Bronchial epithelial cell (primary cell): ENCODE measurements at places on chromosomes 11 and 22.

- no peak for DNase-seq
These were observed 15.0 kb downstream of the DENND5A start for GRCh38 chr11:9250139-9250582.

- DNase-seq: no peak
These were observed 126.8 kb downstream of the MPPED2 start for GRCh38 chr11:30459306-30459705.

DNA sequence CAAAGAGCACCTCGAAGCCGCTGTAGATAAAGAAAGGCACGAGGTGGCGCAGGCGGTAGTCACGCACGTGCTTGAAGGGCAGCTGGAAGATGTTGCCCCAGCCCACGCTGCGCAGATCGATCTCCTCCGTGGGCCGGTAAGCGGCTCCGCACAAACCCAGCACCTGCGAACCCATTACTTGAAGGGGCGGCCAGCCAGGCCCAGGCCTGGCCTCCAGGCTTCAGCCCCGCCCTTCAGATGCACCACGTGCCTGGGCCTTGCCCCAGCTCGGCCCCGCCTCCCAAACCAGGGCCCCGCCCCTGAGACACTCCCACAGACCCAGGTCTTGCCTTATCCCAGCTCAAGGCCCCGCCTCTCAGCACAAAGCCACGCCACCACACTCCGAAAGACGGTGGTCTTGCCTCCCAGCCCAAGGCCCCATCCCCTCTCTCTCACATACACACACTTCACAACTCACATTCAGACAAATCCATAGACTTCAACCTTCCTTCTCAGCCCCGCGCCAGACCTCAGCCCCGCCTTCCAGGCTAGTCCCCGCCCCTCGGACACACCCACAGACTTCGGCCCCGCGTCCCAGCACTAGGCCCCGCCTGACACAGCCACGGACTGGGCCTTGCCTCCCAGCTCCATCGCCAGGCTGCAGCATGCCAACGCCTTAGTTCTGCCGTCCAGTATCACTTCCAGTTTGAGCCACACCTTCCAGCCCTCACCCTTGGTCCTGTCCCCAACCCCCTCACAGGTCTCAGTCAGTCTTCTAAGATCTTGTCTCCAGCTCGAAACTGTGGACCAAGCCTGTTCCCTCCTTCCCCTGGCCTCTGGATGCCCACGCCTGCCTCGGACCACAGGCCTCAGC, 7.0 kb downstream of the UNC93B1 start:
- no peak for DNase-seq

GRCh38 chr11:105754716-105755115, 144.8 kb downstream of the GRIA4 start:
- DNase-seq: no peak

GRCh38 chr11:77705195-77705875, 67.7 kb upstream of the CLNS1A start:
- peak; percentile 82 for DNase-seq

DNA sequence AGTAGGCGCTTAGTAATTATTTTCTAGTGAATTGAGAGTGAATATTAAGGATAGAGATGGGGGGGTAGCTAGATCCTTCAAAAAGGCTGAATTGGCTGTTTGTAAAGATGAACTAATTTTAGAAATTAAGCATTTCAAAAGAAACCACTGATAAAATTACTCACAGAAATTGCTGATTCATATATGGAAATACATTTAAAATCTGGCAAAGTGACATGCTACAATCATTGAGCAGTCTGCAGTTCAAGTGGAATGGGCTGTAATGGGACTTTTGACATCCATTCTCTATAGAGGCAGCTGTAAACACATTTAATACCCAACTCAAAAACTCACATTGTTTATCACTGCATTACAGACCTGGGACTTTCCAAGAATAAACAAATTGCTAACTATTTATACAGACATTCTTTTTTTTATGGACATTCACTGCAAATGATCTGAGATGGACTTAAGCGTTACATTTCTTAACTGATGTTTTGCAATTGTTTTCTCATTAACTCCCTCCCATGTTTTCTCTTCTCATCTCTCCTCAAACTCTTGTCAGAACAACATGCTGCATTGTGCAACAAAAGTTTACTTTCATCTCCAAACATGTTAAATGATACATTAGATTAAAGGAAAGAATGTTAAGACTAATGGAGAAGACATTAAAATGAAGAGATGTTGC, 42.1 kb upstream of the MMP7 start:
- DNase-seq: no peak
